ENCODE measurements at places on chromosomes 2 and 18.

DNA sequence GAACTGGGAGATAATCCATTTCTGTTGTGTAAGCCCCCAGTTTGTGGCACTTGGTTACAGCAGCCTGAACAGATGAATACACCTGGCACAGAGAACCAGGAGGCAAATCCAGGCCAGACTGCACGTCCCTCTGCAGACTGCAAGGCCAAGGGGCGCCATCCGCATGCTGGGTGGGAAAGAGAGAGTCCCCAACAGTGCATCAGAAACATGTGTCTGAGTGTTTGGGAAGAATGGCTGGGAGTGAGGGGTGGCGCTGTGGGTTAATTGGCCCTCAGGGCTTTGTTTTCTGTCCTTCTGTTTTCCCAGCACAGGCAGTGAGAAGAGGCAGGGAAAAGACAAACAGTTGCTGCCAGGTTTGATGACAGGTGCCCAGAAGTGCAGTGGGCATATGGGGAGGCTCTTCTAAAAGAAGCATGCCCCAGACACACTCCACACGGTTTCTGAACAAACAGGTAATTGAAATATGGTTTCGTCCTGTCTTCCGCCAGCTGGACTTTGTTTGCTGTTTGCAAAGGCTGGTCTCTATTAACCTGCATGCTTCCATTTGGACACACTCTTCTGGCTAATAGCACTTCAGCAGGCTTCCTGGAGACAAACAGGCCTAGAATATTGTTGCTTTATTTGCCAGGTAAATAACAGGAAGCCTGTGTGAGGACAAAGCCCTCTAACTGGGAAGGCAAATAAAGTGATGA is 43.4 kb upstream of the SEC11C start:
- no peak for DNase-seq

DNA sequence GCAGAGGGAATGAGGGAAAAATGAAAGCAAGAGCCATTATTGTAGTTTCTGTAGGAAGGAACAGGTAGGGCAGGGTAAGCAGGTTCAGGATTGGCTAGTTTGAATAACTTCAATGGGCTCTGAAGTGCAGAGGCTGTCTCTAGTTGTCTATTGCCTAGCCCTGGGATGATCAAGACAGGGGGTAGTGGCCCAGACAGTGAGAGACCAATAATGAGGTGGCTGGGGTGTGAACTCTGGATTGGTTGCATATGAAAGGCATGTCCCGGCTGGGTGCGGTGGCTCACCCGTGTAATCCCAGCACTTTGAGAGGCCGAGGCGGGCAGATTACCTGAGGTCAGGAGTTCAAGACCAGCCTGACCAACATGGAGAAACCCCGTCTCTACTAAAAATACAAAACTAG is 67.5 kb upstream of the SLC38A11 start:
- no peak for DNase-seq

- no peak for DNase-seq
These were observed 154.0 kb downstream of the CALCRL start for GRCh38 chr2:187294043-187294442.

DNA sequence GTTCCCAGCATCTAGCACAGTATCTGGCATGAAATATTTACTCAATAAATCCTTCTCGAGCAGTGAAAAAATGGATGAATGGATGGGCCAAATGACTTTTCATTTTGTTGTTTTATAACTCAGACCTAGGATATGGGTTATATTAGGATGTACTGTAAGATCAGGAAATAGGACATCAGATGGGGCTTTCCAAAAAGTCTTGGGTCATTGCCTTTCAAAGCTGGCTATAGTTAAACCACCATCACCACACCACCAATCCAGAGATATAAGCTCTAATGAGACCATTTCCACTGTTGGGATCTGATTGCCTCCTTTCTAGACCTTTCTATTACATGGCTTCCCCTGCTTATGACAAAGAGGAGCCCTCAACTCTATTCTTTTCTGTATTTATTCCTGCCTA is 525.0 kb upstream of the TCF4 start:
- no peak for DNase-seq

- no peak for DNase-seq
These were observed 42.7 kb downstream of the FHOD3 start for GRCh38 chr18:36340246-36340645.

GRCh38 chr2:76469066-76469465 is 758.4 kb upstream of the GCFC2 start:
- DNase-seq: no peak

DNA sequence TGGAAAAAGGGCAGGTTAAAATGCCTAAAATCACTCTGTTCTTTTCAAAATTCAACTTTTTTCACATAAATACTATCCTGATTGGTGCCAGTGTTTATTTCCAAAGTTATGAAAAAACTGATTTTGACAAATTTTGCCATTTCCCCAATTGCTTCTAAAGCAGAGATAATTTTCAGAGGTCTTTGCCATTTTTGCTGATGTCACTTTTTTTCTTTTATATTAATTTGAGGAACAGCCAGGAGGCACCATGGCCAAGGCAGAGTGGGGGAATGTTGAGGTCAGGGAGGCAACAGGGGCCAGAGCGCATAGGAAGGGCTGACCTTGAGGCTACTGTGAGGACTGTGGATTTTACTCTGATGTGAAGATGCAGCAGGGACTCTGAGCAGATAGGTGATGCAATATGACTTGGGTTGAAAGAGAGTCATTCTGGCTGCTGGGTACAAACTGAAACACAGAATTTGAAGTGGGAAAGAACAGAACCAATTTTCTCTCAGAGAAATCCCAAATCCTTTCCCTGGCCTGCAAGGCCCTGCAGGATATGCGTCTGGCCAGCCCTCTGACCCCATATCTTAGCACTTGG is 75.1 kb upstream of the LDAH start:
- no peak for DNase-seq

- DNase-seq: no peak
These were observed 65.8 kb downstream of the KCTD1 start for GRCh38 chr18:26482569-26482968.

DNA sequence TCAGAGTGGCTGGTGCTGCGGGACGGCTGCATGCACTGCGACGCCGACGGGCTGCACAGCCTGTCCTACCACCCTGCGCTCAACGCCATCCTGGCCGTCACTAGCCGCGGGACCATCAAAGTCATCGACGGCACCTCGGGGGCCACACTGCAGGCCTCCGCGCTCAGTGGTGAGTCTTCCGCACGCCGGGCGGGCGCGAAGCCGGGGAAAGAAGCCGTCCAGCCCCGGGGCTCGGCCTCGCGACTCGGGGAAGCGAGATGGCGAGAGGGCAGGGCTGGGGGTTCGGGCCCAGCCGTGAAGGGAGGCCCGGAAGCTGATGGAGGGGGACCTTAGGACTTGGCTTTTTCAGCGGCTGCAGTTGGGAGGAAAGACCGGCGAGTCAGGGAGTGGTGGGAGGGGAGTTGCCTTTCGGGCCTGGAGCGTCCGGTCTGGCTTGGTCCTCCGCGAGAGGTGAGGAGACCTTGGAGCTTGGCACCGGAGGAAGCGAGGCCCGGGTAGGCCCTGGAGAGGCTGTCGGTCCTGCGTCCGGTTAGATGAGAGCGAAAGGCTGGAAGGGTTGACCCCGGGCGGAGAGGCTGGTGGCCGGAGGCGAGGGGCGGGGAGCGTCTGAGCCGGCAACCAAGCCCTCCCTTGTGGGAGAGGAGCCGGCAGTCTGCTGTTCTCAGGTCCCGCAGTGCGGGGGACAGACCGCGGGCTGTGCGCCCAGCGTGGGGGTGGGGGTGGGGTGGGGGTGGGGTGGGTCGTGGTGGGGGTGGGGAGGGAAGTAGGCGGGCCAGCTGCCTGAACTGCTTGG is 691 bp downstream of the BIRC6 start:
- DNase-seq: peak; percentile 42

GRCh38 chr2:104405623-104406022 is 448.3 kb upstream of the POU3F3 start:
- no peak for DNase-seq

DNA sequence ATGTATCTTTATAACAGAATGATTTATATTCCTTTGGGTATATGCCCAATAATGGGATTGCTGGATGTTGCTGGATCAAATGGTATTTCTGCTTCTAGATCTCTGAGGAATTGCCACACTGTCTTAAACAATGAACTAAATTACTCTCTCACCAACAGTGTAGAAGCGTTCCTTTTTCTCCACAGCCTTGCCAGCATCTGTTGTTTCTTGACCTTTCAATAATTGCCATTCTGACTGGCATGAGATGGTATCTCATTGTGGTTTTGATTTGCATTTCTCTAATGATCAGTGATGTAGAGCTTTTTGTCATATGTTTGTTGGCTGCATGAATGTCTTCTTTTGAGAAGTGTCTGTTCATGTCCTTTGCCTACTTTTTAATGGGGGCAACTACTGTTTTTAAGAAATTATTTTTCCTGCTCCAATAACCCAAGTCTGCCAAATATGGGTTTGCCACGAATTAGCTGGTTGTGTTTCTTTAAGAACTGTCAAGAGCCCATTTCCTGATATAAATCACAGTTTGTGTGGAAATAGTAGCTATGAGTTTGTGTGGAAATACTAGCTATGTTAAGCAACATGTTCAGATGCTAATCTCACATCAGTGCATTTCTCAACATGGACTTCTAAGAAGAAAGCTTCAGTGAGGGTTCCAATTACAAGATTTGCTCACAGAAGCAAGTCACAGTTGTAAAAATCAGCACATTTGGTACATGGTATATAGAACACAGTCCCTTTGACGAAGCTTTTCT is 259.4 kb downstream of the ANAPC1 start:
- peak; percentile 43 for DNase-seq

- no peak for DNase-seq
These were observed 30.3 kb downstream of the SP3 start for GRCh38 chr2:173934895-173935294.

DNA sequence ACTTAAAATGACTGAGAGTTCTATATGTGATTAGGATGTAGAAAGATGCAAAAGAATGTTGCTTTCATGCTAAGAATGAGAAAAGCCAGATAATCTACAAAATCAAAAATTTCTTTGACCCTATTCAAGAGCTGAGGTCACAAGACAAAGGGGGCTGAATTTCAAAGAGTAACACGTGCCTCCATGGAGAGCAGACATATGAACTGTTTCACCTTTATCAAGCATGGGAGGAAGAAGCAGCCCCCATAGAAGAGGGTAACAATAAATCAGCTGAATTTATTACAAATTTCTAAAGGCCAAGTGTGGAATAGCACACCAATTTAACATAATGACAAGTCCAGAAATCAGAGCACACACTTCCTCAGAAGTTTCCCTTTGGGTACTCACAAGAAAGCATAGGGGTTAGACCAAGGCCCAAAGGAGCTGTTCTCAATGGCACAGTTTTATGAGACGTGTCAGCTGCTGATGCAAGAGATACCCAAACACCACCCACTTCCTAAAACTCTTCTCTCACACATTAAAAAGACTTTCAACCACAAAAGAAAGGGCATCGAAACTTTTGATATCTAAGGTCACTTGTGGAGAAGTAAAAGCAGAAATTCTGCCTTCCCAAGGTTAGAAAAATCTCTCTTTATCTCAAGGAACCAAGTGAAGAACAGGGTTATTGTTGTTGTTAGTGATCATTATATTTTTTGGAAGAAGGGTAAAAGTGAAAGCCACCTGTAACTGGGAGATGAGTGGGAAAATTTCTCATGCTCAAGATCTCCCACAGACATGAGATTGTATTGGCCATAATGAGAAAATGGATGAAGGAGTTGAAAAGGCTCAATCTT is 950.1 kb downstream of the TRIB2 start:
- no peak for DNase-seq

DNA sequence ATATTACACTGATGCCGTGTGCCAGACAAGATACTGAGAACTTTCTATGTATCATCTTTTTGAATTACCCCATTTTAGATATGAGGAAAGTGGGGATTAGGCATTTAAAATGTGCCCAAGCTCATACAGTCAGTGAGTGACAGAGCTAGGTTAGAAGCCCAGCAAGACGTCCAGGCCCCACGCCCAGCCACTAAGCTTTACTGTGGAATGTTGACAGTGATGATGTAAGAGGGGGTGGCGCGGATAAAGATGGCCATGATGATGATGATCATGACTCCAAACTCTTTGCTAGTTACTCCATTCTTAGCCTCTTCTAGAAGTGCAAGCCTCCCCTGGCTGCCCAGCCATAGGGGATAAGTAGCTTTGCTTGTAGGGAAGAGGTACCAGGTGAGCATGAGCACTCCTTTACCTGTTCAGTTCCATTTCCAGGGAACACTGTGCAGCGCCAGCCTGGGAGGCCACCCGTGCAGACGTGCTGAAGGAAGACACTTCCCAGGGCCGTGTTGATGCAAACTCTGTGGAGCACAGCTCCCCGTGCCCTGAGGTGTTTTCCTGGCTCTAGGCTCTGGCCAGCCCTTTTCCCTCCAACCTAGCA is 65.5 kb downstream of the BCL2L11 start:
- no peak for DNase-seq

DNA sequence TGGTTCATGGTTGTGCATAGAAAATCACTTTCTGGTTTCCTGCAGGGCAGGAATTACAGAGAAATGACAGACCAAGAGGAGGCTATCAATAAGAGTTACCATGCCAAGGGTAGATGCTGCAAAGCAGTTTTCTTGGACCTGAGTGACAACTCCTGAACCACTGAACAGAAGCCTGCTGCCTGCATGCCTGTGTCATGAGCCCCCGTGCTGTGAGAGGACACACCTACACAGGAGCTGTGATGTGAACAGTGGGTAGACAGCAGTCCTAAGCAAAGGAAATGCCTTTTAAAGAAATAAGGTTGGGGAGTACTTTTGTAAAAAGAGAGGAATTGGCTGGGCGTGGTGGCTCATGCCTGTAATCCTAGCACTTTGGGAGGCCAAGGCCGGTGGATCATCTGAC is 54.2 kb upstream of the CREB1 start:
- DNase-seq: no peak

- DNase-seq: no peak
These were observed 114.5 kb downstream of the GYPC start for GRCh38 chr2:126770466-126770865.

GRCh38 chr2:170024721-170025120 is 153.2 kb upstream of the MYO3B start:
- DNase-seq: no peak

DNA sequence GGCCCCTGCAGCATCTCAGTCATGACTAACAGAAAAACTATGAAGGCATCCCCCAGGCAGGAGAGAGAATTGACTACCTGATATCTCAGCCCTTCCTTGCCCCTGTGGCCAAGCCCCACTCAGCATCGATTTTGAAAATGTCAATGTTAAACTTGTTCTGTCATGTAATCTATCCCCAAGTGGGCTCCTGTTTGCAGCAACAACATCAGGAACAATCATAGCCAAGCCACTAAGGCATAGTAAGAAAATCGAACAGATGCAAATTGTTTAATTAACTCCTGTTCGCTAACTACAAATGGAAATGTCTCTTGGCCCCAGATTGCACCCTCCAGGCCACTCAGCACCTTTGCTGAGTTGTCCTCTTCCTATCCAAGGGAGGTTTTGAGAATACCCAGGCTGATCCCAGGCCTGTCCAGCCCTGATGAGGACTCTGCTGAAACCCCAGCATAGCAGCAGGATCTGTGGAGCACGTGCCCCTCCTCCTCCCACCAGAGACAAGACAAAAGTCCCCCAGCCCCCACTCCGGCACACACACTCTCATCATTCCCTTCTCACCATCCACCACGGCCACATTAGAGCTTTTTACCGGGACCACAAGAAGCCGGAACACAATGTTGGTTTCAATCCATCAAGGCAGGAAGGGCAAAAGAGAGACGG is 150.1 kb downstream of the TNS1 start:
- no peak for DNase-seq
